ENCODE measurements at places on chromosomes 4 and X.
A peak's percentile ranks its signal among the peaks of the same experiment; 100 is the strongest.

- DNase-seq, result no peak
Measured at GRCh38 chrX:137366018-137366633, 199.8 kb upstream of the ZIC3 start.

- DNase-seq, result no peak
Measured at GRCh38 chr4:71472946-71473345, 134.1 kb downstream of the SLC4A4 start.

- no peak for DNase-seq
Measured at GRCh38 chrX:47797084-47797483, 39.6 kb upstream of the ZNF81 start.

DNA sequence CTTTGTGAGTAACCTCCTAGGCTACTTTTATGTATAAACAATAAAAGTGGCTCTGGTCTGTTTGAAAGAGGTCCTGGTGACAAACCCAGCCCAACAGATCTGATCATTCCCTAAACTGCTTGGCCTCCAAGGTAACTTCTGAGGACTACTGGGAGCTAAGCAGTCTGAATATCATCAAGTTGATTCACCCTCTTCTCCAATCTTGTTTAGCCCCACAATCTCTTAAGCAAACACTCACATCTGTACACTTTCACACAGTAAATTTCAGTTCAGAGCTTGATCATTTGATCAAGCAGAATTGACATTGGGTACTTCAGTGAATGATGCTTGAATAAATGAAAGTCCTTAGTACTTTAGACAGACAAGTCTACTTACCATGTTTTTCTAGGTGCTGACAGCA, 74.7 kb downstream of the HCCS start:
- no peak for DNase-seq

GRCh38 chr4:14783011-14783877, 219.0 kb upstream of the CPEB2 start:
- DNase-seq, result peak; percentile 53

- no peak for DNase-seq
Measured at GRCh38 chr4:121709766-121710405, 13.1 kb upstream of the ANXA5 start.

DNA sequence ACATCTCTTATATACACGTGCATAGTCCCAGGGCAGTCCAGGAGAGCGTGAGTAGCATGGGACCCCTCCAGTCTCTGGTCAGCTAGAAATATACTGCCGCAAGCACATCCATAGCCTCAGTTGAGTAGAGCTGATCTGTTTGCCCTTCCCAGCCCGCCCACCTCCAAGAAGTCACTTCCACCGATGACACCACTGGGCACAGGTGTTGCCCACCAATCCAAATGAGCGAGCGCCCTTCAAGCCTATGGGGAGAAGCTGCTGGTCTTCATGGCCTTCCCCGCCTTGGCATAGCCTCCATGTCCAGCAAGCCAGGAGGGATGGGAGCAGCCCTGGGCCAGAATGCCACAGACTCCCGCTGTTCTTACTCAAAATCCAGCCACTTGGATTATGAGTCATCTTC, 10.2 kb downstream of the DUSP9 start:
- no peak for DNase-seq

- no peak for DNase-seq
Measured at GRCh38 chr4:185903205-185903604, 91.2 kb upstream of the SORBS2 start.

DNA sequence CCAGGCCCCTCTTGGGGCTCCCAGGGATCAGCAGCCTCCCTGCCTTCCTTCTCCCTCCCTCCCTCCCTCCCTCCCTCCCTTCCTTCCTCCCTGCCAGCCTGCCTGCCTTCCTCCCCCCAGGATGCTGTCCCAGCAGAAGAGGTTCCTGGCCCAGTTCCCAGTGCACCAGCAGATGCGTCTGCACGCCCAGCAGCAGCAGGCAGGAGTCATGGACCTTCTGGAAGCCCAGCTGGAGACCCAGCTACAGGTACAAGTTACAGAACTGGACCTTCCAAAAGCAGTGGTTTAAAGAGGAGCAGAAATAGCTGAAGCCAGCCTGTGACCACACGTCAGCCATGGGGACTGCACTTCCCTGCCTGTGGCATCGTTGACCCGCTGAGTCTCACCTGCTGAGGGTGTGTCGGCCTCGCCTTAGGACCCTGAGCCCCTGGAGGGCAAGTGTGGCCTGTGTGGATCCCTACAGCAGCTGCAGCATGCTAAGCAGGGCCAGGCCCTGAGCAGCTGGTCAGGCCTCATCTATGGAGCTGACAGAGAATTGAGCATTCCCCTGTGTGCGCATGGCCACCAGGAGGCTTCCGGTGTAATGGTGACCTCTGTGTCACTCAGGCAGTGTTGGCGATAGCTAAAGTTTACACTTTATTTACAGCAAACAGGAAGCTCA, 84.7 kb downstream of the CRMP1 start:
- DNase-seq, result no peak

DNA sequence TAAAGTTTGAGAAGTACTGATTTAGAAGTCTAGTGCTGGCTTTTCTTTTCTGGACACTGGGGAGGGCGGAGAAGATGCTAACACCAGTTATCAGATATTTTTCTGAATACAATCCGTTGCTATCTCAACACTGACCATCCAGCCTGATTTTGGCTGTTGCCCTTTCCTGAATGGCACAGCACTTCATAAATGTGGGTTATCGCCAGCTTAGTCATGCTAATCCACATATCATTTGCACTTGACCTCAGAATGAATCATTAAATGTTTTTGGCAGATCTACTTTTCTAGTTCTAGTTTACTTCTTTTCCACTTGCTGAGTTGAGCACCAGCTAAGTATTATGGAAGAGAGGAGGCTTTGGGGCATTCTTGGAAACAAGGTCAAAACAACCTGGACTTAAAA, 60.8 kb upstream of the ESX1 start:
- DNase-seq, result no peak

DNA sequence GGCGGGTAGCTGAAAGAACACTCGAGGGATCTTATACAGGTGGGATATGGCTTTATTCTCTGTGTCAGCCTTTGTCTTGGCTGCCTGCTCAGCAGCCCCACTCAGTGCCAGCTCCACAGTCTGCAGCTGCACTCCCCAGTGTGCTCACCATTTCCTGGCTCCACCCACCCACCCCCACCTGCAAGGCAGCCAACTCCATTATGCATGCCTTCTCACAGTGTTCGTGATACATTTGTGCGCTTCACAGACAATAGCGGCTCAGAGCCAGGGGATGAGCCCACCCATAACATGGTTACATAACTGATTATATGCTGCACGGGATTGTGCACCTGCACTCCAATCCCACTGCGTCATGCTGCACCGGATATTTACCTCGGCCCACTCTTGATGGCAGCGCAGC, 8.8 kb upstream of the TMEM128 start:
- no peak for DNase-seq

DNA sequence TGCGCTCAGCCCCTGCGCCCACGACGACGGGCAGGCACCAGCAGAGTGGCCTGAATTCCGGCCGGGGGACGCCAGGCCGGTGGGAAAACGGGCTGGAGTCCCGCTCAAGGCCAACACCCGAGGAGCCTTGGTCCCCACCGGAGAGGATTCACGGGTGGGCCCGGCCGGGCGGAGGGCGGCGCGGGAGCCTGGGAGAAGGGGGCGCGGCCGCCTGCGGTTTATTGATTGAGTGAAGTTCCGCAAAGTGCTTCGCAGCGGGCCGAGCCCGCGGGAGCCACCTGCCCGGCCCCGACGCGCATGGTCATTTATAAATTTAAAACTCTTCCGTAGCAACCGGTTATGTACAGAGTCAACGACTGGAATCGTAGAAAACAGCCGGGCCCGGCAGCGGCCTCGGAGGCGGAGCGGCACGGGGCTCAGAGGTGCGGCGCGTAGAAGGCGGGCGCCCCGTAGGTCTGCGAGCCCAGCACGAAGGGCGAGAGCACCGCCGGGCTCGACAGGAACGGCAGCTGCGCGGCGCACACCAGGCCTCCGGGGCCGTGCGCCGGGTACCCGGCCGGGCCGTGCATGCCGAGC, 3.6 kb downstream of the NKX1-1 start:
- DNase-seq, result no peak

- peak; percentile 65 for DNase-seq
Measured at GRCh38 chrX:46573331-46573891, at the start of gene CHST7. Gene CHST7 (plus strand): TSS chrX:46573765. CDS start chrX:46573932, 167 bp downstream.

- DNase-seq, result no peak
Measured at GRCh38 chr4:111066887-111067286, 444.0 kb upstream of the PITX2 start.

DNA sequence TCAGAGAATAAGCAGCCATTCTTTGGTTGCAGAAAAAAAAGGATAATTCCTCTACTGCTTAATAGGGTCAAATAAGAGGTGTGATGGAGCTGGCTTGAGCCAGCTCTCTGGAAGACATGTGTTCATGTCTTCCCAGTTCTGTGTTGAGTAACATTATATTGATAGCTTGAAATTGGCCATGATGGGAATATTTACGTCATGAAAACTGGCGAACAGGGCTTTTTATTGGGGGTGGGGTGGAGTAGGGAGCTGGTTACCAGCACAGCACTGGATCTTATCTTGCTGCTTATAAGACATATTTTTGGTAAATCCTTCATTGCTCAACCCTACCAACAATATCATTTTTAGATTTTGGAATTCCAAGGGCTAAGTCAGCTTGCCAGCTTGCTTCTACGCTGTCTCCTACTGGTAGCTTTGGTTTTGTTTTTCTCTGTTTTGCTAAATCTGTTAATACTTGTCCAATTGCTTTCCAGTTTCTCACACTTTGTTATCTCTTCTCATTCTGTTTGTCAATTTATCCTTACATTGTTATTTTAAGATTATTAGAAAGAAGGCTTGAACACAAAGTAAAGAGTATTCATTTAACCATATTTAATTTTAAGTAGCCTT, 25.3 kb upstream of the GBA3 start:
- DNase-seq, result no peak

- DNase-seq, result no peak
Measured at GRCh38 chr4:60952921-60953320, 247.2 kb upstream of the ADGRL3 start.

- DNase-seq, result no peak
Measured at GRCh38 chr4:176360446-176360845, 40.7 kb downstream of the SPCS3 start.

GRCh38 chrX:149630681-149631233, 835 bp downstream of the TMEM185A start:
- no peak for DNase-seq

DNA sequence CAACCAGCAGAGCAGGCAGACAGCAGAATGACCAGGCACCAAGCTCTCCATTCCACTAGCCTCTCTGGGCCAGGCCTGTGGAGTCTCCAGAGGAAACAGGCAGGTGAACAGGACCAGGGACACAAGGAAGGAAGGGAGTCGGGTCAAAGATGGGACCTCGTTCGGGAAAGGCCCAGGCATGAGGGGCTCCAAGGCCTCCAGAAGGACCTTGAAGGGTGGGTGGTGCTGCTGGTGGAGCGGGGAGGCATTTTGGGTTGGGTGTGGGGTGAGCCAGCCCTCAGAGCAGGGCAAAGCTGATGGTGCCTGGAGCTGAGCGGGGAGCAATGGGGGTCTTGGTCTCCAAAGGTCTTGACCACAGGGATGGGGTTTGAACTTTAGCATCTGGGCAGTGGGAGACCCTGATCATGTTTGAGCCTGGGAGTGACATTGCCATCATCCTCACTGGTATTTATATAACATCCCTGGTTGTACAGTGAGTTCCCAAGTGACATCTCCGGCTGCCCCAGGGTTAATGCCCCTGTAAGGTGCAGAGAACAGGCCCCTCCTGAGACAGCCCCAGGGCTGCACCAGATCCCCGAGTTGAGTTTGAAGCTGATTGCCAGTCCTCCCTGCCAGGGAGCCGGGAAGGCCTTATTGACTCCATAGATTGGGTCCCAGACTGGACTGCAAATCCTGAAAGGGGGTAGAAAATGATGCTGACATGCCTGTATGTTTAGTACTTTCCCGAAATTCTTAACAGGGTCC, 52.7 kb downstream of the PSAPL1 start:
- DNase-seq, result no peak

DNA sequence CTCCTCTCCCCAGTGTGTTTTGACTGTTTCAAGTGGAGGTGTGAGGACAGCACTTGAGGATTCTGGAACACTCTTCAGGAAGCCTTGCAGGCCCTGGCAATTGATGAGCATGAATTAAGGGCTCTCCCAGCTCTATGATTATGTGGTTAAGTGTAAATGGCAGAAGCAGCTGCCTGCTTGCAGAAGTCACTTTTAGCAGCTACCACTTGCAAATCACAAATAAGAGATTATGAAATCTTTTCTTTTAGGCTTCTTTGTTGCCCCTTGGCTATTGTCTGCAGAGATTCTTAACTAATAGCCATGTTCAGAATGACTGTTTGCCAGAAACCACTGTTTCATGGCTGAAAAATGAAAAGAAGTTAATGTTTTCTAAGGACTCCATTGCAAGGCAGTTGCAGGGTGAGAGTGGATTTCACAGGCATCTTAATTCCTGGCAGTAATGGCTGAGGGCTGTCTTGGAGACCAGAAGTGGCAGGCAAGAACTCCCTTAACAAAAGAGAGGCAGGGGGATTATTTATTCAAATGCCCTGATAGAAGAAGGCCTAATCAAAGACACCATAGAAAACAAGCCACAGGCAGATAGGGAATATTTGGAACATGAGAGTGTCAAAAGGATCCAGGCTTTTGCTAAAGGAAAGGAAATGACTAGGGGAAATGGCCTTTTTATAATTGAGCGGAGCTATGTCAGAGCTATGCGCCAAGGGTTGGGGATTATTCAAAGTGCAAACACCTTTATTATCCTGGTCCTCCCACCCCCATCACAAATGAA, 8.3 kb upstream of the HOPX start:
- no peak for DNase-seq

DNA sequence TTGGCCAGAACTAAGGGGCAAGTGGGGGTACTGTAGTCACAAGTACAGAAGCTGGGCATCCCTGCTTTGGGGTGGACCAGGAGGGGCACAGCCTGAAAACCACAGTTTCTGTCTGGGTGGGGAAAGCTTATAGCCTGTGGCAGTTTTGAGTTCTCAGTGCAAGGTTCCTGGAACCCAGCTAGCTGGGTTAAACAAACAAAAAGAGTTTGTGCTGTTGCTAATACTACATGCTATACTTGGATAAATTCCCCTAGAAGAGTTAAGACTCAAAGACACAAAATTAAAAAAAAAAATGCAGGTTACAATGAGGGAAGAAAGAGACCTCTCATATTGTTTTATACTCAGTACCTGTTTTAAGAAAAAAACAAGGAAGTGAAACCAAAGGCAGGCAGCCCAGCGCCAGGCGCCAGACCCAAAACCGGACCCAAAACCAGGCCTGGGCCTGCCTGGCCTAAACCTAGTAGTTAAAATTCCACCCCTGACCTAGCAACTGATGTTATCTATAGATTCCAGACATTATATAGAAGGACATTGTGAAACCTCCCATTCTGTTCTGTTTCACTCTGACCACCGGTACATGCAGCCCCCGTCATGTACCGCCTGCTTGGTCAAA, 50.8 kb downstream of the SLC2A9 start:
- no peak for DNase-seq

GRCh38 chr4:81499840-81500239, 28.1 kb upstream of the RASGEF1B start:
- no peak for DNase-seq

DNA sequence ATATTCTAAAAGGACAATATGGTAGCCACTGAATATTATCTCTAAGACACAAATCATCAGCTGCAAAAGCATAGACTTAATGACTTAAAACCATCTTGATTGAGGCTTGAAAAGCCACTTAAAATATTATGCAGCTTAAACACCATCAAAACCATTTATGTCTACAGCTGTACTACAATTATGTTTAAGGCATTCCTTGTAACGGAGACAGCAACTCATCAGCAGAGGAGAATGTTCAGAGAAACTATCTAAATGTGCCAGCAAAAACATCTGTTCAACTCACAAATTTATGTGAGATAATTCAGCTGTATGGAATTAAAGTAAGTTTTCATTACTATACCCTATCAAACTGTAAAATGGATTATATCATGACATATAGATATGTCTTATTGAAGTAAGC, 147.9 kb upstream of the CTSO start:
- no peak for DNase-seq

Data from stimulated activated CD4-positive, alpha-beta T cell treated with anti-CD3 and anti-CD28 coated beads, Interleukin-2, amount 100 ng/mL, for 24 hours (primary cell).